ENCODE measurements at places on chromosomes 5 and 9.

- no peak for DNase-seq
Observed at GRCh38 chr5:60362158-60362557, 337.8 kb downstream of the DEPDC1B start.

DNA sequence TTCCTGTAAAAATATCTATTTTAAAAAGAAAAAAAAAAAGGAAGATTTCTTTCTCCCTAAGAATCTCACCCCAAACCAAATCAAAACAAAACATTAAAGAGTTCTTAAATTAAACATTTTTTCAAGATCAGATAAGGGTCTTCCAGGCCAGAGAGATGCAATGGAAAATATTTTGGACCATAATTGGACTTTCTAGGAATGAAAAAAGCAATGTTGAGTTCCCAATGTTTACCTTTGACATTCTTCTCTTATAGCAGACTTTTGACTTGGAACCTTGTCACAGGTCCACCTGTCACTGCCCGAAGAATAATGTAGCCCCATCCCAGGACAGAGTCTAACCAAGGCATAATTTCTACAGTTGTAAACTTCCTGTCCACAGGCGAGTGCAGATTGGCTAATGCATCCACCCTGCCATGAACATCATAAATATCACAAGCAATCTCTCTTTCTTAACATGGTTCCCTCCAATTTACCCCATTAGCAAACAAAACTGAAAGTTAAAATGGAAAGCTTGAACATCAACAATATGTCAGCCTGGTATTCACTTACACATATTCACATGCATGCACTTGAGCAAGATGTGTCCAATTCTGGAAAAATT, 121.7 kb upstream of the ZNF366 start:
- no peak for DNase-seq

GRCh38 chr5:68460147-68460798, 244.7 kb downstream of the PIK3R1 start:
- peak; percentile 54 for DNase-seq

- DNase-seq, result no peak
Observed at GRCh38 chr5:180170106-180170809, 38.8 kb downstream of the RASGEF1C start.

- DNase-seq, result no peak
Observed at GRCh38 chr9:131101207-131101964, 5.1 kb downstream of the AIF1L start.

- no peak for DNase-seq
Observed at GRCh38 chr9:126367139-126367538, 40.5 kb downstream of the MVB12B start.

Data from KBM-7 (cell line).